Lower leg skin (tissue), 4 donors: ENCODE measurements at places on chromosomes 4 and X. TPM values are rescaled to one million over a fixed set of nuclear protein-coding genes. Genes with fewer than 3 reads are reported as not detected.

GRCh38 chrX:72621625-72622485 lies 49.2 kb upstream of the HDAC8 start:
- no peak for DNase-seq

GRCh38 chrX:85365370-85365995 lies 14.0 kb downstream of the POF1B start:
- DNase-seq = no peak

The SLC34A2 gene
- 2.3 TPM for total RNA-seq

DNA sequence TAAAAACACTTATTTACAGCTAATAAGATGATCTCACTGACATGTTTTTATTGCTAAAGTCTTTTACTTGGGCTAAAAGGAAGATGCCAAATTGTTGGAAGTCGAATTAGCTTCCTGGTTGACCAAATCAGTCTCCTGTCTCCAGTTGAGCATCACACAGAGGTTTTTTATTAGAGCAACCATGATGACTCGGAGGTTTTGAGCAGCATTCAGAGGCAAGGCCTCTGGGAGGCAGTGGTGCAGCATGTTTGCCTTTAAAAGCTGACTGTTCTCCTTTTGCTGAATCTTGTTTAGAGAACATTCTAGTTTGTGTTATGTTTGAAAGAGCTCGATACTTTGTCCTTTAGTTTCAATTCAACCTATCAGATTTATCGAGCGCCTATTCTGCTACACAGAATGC lies 2.1 kb downstream of the UCHL1 start:
- DNase-seq = no peak

DNA sequence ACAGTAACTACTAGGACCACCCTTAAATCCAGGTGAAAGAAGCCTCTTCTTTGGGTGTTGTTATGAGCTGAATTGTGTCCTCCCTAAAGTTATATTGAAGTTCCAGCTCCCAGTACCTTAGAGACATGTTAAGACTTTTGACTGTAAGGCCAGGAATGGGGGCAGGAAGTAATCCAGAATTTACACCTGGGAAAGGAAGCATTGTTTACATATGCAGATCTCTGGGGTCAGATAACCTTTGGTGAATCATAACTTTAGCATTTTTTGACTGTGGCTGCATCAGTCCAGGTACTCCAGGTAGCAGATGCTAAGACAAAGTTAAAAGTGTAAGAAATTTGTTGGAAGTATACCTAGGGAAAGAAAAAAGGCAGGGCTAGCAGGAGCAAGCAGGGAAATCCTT lies 104.9 kb upstream of the CENPE start:
- DNase-seq = no peak

DNA sequence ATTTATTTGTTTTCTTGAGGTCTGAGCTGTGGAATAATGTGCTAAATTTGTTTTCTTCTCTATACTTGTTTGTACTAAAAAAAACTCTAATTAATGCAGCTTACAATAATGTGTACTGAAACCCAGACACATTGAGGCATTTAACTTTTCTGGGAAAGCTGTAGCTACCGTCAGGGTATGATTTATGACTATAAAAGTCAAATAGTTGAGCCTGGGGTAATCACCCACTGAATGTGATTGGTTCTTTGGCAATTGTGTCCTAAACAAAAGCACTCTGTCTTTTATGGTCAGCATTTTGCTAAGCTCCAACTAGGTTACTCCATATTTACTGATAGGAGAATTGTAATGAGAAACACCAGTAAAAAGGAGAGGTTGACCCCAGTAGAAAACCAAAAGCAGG lies 65.9 kb upstream of the CBLL2 start:
- DNase-seq = no peak
